Fibroblast of villous mesenchyme (primary cell): ENCODE measurements at places on chromosomes 3 and 15. TPM values are rescaled to one million over a fixed set of nuclear protein-coding genes. Genes with fewer than 3 reads are reported as not detected.

Gene RTP1
- not detected in 2 replicates for total RNA-seq

Gene ISG20
- total RNA-seq, result 1.3 and 3.0 TPM in 2 replicates

Gene MB21D2
- 21.6 and 25.0 TPM in 2 replicates for total RNA-seq

Gene RLBP1
- total RNA-seq, result not detected in 2 replicates

Gene POLQ
- total RNA-seq, result 6.4 and 6.9 TPM in 2 replicates

Gene CFAP20DC
- 1.3 and 1.7 TPM in 2 replicates for total RNA-seq

Gene RTF1
- 30.0 and 37.1 TPM in 2 replicates for total RNA-seq

Gene SAMMSON
- total RNA-seq, result not detected in 2 replicates

Gene CCR9
- total RNA-seq, result not detected in 2 replicates

Gene BNC1
- total RNA-seq, result 5.2 and 6.9 TPM in 2 replicates
